A549 treated with Hydrocortisone at 1 μM for 4 hours (cell line): ENCODE measurements at places on chromosomes 16 and 17. TPM values are rescaled to one million over a fixed set of nuclear protein-coding genes. Genes with fewer than 3 reads are reported as not detected.

Gene ABHD15
- 23.3 to 27.3 TPM (median 24.9 TPM) in 5 replicates for total RNA-seq

Gene NPIPB9
- total RNA-seq, result 1.1 to 2.0 TPM (median 1.7 TPM) in 5 replicates

Gene RABEP1
- total RNA-seq, result 39.5 to 45.3 TPM (median 41.9 TPM) in 5 replicates

Gene SLC52A1
- total RNA-seq, result 0.54 to 1.2 TPM (median 0.73 TPM) in 5 replicates

Gene ITGB4
- 88.7 to 126 TPM (median 108 TPM) in 5 replicates for total RNA-seq

Gene MAPT
- 1.5 to 2.3 TPM (median 1.9 TPM) in 5 replicates for total RNA-seq
